ENCODE measurements at places on chromosomes 2 and 18.

- no peak for DNase-seq
These were observed 2158.6 kb upstream of the PIK3C3 start for GRCh38 chr18:39796393-39796792.

- no peak for DNase-seq
These were observed 30.0 kb downstream of the MEMO1 start for GRCh38 chr2:31980674-31981356.

DNA sequence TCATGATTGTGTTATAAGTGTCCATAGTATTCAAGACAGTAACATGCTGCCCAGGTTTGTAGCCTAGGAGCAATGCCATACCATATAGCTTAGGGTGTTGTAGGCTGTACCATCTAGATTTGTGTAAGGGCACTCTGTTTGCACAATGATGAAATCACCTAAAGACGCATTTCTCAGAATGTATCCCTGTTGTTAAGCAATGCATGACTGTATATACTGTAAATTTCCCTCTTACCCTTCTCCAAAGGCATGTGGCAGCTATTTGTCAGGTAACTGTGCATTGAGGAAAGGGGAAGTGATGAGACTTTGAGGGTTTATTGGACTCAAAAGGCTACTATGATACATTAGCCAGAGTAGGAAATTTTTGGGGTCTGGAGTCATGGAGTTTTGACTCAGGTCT, 180.8 kb downstream of the VAPA start:
- DNase-seq: no peak

- DNase-seq: no peak
These were observed 58.2 kb upstream of the DYNC1I2 start for GRCh38 chr2:171629113-171629512.

GRCh38 chr2:240892925-240893324, 3.0 kb downstream of the MAB21L4 start:
- no peak for DNase-seq

DNA sequence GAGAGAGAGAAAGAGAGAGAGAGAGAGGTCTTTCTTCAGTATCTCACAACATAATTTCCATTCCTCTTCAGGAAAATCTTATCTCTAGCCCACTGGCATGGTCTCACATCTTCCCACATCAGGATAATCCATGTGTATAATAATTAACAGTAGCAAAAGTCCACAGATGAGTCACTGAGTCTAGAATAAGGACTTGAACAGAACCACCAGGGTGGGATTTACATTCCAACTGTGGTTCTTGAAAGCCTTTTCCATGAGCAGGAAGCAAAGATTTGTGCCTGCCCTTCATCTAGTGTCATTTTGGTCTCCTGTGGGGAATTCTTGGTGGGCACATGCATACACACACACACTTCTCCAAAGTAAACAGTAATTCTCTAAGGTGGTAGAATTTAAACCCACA, 107.1 kb upstream of the TCF4 start:
- DNase-seq: no peak

- no peak for DNase-seq
These were observed 34.7 kb upstream of the CD226 start for GRCh38 chr18:69982417-69982816.
